Astrocyte of the spinal cord (primary cell): ENCODE measurements at places on chromosomes 6 and 20.

GRCh38 chr6:20877008-20877937, 343.0 kb downstream of the CDKAL1 start:
- DNase-seq, result peak; percentile 93

DNA sequence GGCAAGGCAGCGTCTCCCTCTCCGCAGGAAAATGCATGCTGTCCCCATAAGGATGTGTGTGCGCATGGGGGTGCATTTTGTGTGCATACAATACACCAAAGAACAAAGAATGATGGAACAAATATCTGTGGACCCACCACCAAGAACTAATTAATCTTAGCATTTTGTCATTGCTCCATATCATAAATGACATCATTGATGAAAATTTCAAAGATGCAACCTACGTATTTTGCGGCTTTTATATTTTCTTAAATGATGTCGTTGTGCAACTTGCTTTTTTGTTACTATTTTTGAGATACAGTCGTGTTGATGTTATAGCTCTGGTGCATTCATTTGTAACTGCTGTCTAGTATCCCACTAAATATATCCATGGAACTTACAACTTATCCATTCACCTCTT, 89.7 kb downstream of the SERAC1 start:
- DNase-seq, result no peak

DNA sequence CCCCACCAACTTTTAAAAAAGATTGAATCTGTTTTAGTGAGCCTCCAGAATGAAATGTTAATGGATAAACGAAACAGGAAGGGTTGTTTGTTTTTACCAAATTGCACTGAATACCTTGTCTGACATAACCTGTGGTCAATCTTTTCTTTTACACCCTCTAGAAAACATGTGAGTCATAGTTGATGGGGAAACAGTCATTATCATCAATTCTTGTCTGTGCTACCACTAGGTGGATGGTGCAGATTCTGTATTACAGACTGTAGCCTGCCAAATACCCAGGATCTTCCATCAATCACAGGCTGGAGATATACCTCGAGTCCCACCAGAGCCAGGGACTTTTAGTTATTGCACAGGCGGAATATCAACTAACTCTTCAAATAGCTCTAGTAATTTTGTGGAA, 29.5 kb upstream of the PKIB start:
- DNase-seq, result no peak

DNA sequence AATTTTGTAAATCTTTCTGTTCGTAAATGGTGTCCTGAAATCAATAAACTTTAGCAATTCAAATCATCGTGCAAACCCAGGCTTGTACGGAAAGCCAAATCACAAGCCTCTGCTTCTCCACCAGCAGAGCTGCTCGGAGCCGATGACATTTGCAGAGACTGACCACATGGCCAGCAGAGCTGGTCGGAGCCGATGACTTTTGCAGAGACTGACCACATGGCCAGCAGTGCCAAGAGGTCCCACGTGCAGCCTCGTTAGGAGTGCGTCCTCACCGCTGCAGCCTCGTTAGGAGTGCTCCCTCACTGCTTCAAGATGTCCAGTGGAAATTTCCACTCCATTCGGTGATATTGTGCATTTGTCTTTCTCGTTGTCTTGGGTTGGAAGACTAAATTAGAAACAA, 28.5 kb downstream of the SMOC2 start:
- DNase-seq, result no peak

DNA sequence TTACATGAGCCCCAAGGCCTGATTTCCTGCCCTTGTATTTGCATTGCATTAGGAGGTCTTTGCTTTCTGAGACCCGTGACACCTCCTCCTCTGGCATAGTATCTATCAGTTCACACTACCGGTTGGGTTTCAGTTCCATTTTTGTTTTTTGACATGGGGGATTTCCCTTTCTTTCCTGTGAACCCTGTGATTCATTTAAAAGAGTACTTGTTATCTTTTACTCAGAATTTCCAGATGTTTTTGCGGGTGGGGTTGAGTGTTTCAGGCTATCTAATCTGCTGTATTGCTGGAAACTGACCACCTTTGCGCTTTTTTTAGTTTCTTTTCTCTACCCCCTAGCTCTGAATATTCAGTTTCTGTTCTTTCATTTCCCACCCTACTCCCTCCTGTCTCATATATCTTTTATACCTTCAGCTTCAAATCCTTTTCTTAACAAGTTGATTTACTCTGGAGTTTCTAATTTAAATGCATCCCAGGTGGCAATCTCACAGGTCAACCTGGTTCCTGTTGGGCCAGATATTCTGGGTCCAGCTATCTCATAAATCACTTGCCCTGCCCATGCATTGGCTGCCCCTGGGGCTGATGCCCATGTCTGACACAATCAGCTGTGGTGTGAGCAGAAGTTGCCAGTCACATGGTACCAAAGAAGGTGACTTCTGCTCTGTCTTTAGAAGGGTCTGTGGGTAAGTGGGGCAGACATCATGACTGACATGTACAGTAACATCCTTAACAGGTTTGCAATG, 14.3 kb upstream of the NCOA3 start:
- no peak for DNase-seq

DNA sequence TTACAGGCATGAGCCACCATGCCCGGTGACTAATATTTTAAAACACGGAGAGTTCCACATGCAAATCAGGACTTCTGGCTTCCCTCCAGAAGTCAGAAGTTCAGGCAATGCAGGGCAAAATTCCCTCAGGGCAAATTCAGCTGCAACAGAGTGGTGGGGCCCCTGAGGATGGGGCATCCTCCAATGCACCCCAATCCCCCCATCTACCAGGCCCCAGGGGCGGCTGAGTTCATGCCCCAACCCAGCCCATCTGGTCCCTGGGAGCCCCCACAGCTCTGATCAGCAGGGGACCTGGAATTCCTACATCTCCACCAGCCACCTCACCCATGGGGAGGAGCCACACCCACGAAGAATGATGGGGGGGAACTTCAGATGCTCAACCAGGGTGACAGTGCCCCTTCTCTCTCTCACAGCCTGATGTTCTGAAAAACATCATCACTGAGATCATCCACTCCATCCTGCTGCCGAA, 22.6 kb downstream of the BPIFB1 start:
- DNase-seq, result no peak

DNA sequence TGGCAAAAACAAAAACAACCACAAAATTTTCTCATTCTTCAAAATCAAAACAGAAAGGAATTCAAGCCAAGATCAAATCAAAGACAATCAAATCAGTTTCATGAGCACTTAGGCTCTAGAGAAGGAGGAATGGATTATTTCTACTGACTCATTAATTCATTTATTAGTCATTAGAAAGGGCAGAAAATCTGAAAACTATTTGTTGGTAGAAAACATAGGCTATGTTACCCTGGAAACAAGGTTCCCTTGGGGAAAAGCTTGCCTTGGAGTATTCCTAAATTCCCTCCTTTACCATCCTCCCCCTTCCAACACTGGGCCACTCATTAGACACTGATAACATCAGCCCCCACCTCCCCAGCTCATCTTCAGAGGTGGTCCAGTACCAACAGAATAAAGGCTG, 17.5 kb downstream of the KIF16B start:
- no peak for DNase-seq

DNA sequence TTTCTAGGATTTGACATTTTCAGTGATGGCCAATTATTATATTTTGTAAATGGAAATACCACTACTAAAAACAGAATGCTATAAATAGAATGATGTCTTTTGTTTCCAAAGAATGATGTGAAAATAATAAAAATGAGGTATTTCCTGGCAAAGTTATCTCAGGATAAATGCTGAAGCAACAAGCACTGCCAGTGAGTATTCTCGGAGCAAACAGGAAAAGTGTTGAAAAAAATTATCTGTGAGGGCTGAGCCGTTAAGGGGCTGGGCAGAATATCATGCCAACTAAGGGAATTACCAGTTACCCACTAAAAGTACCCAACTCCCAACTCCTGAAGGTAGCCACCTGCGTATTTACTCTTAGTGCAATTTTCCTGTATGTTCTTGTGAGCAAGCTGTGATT, 23.6 kb upstream of the SCAF8 start:
- DNase-seq, result no peak

GRCh38 chr6:123518441-123519188, 118.1 kb downstream of the TRDN start:
- no peak for DNase-seq

DNA sequence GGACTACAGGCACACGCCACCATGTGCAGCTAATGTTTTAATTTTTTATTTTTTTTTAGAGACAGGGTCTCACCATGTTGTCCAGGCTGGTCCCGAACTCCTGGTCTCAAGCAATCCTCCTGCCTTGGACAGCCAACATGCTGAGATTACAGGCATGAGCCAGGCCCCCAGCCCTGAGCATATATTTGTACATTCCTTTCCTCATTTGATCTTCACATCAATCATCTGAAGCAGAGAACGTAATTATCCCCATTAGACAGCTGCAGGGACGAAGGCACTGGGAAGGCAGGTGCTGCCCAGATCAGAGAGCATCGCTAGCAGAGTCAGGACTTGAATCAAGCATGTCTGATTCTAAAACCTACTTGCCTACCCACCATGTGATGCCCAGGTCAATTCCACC, 41.0 kb upstream of the SIRPA start:
- DNase-seq, result no peak

DNA sequence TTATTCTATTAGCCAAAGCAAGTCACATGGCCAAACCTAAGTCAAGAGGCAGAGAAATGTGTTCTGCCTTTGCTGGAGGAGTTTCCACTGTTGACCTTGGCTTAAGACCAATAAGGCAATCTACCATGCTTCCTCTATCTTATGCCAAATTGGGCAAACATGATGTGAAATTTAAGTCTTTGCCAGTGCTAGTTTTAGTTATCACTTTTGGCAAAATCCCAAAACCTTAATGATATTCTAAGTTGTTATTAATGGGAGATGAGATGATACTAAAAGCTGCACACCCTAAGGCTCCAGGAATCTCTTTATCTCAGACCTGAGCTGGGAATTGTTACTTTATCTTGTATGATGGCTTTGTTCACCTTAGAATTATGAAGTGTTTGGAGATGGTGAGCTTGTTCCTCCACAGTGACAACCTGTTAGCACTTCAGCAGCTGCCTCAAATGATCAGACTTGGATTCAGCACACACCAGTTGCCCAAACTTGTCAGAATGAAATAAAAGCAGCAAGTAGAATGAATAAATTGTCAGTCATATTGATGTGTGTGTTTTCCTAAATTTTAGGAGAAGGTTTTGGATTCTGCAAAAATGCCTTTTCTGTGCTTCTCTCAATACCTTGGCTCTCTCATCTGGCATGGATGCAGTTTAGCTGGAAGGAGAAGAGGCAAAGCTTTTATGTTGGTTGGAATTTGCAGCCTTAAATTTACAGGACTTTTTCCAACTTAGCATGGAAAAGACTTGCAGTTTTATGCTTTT, 49.3 kb downstream of the RIN2 start:
- DNase-seq, result peak; percentile 54

GRCh38 chr20:45235995-45236394, 14.8 kb downstream of the SEMG2 start:
- DNase-seq, result no peak

DNA sequence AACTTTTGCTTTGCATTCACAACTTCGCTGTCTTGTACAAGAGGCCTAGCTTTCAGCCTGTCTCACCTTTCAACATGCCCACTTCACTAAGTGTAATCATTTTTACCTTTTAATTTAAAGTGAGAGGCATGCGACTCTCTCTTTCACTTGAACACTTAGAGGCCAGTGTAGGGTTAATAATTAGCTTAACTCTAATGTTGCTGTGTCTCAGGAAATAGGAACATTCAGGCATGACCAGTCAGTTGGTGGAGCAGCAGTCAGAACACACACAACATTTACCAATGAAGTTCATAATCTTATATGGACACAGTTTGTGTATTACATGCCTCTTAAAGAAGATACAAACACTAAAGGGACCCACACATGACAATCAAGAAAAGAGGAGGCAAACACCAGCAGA, 47.6 kb downstream of the HTR1B start:
- DNase-seq, result no peak

- DNase-seq, result no peak
These were observed 338.2 kb upstream of the PREP start for GRCh38 chr6:105740946-105741645.

DNA sequence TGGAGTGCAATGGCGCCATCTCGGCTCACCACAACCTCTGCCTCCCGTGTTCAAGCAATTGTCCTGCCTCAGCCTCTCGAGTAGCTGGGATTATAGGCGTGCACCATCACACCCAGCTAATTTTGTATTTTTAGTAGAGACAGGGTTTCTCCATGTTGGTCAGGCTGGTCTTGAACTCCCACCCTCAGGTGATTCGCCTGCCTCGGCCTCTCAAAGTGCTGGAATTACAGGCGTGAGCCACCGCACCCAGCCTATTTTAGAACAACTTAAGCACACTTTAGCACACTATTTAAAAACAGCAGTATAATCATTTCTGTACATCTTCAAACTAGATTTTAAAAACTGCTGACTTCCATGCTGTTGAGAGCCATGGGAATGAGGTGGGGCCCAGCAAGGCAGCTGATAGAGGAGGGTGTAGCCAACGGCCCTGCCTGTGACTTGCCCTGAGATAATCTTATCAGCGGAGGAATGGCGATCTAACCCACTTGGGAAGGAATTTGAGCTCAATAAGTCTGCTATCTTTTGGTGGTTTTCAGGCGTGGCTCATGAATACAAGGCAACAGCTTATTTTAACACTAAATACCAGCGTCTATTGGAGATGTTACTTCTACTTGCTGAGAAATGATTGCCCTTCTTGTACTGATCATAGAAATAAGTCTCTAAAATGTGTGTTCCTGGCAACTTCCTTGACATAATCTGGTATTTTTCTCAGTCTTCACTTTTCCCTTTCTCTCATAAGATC, 12.1 kb downstream of the ZDHHC14 start:
- DNase-seq, result no peak

DNA sequence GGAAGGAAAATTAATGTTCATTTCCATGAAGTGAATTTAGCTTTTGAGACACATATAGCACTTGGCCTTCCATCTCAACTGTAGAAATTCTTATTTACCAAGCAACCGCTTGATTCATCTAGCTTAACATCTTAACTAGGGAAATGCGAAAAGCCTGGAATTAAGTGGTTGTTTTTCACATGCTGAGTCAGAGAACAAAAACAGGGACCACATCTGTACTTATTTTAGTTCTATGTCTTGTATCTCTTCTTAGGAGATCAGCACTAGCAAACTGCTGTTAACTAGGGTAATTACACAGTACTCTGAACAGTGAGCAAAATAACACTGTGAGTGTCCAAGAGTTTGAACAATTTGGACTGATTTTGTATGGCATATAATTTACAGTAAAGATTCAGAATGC, 590.9 kb upstream of the NRSN1 start:
- no peak for DNase-seq

GRCh38 chr6:130776287-130776925, 50.8 kb upstream of the SMLR1 start:
- no peak for DNase-seq

DNA sequence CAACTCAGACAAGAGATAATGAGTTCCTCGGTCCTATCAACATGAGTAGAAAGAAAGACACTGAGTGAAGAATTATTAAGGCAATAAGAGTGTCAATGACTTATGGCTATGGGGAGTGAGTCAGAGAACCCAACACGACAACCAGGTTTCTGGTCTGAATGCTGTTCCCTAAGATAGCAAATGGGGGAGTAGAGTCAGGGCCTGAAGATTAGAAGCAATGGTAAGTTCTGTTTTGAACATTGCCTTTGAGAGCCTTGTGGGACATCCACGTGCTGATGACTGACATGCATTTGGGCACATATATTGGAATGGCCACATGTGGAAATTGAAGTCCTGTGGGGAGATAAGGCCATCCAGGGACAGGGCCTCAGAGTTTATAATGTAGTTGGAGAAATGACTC, 254.4 kb upstream of the TCF21 start:
- DNase-seq, result no peak

GRCh38 chr6:35759426-35759825, 17.0 kb upstream of the CLPSL2 start:
- no peak for DNase-seq
